ENCODE measurements at places on chromosomes 12 and 14. TPM values are rescaled to one million over a fixed set of nuclear protein-coding genes. Genes with fewer than 3 reads are reported as not detected.

The PRB2 gene
- not detected for total RNA-seq

The LHX5 gene
- total RNA-seq, result not detected

The ABCC9 gene
- not detected for total RNA-seq

The CD163L1 gene
- not detected for total RNA-seq

The DLGAP5 gene
- total RNA-seq, result 0.12 TPM

The ENDOU gene
- not detected for total RNA-seq

The SOX5 gene
- not detected for total RNA-seq
